ENCODE measurements at places on chromosomes 1 and 21.

GRCh38 chr1:179310291-179310690 is 16.7 kb downstream of the SOAT1 start:
- no peaks in the 10 kb centered on the region for H3K4me1 ChIP-seq
- no peaks in the 10 kb centered on the region for H3K27me3 ChIP-seq
- DNase-seq: no peak
- peaks cover 35% of the 10 kb centered on the region for H3K36me3 ChIP-seq
- H3K4me3 ChIP-seq: no peak overlapping the region

DNA sequence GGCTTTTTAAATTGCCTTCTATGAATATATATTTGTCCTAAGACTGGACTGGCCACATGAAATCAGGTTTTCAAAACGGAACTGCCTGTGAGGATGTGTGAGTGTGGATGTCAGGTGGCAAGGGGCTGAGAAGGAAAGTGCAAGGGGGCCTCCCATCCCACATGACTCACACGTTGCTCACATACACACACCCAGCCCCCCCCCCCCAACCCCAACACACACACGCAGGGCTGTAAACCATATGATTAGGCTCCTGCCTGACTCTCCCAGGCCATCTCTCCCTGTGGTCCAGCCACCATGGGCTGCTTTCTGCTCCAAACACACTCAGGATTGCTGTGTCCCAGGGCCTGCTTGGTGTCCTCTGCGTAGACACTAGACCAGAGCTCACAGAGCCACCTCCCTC is 22.4 kb downstream of the DEGS1 start:
- no peaks in the 10 kb centered on the region for H3K27me3 ChIP-seq
- DNase-seq: peak; percentile 64
- no peaks in the 10 kb centered on the region for H3K36me3 ChIP-seq
- peak overlapping the region; percentile 62 for H3K27ac ChIP-seq

DNA sequence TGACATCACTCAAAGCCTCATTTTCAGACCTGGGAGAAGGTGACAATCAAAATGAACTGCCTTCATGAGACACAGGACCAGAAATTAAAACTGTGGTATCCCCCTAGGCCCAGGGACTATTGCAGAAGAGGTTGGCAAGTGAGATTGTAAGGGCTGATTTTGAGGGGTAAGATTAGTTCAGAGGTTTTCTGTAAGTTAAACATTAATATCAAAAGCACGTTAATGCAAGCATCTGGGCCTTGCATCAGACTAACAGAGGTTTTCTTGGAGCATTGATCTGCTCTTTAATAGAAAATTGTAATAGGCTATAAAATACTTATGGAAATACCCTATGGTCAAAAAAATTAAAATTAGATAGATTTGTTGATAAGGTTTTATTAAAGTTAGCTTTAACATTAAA is 14.6 kb upstream of the GBP4 start:
- no peak for DNase-seq
- no peaks in the 10 kb centered on the region for H3K4me1 ChIP-seq
- H3K4me3 ChIP-seq: no peak overlapping the region
- no peak overlapping the region for H3K27ac ChIP-seq
- no peaks in the 10 kb centered on the region for H3K36me3 ChIP-seq

GRCh38 chr1:201578008-201578888 is 39.3 kb downstream of the NAV1 start:
- no peak overlapping the region for H3K27ac ChIP-seq
- H3K27me3 ChIP-seq: no peaks in the 10 kb centered on the region
- no peaks in the 10 kb centered on the region for H3K4me1 ChIP-seq

DNA sequence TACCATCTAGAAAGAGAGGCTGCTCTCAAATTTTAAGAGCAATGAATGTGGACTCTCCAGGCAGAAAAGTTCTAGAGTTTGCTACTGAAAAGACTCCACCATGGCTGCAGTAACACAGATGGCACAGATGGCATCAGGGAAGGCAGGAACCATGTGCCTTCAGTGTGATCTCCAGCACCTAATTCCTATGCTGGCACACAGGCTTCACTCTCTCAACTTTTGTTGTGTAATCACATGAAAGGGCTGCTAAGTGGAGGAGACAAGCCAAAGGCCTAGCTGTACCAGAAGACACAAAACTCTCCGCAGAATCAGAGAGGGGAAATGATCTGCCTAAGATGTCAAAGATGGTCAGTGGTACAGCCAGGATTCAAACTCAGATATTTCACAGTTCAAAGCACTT is 31.1 kb downstream of the ERI3 start:
- H3K4me3 ChIP-seq: no peak overlapping the region
- H3K36me3 ChIP-seq: peaks cover 2% of the 10 kb centered on the region
- no peak for DNase-seq

All from natural killer cell (primary cell).